ENCODE measurements at places on chromosomes 2 and 18.
A peak's percentile ranks its signal among the peaks of the same experiment; 100 is the strongest.

DNA sequence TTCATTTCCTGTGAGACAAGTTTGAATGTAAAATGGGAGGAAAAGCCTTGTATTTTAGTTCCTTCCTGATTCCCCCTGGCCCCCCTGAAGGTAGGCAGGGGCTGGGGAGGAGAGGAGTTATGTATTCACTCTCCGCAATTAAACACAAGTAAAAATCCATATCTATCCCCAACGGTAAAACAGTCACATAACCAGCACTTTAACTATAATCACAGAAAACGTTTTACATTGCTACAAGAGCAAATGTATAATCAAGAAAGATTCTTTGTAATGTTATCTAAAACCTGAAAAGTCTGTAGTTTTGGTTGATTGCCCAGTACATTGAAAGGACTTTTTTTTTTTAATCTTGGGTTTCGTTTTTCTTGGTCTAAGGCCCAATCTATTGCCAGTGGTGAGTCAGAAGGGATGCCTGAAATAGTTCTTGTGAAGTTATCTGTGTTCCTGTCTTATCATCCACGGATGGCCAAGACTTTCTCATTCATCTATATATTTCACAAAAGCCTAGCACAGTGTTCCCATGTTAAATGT, 34.5 kb upstream of the CCNYL1 start:
- DNase-seq = no peak

DNA sequence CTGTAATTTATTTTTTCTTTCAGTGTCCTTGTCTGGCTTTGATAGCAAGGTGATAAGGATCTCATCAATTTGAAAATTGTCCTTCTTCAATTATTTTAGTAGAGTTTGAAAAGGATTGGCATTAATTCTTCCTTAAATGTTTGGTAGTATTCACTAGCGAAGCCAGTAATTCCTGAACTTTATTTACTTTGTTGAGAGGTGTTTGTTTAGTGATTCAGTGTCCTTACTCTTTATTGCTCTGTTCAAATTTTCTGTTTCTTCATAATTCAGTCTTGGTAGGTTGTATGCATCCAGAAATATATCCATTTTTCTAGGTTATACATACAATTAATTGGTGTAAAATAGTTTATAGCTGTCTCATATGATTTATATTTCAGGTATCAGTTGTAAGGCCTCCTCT, 676.7 kb upstream of the POU3F3 start:
- DNase-seq = no peak

DNA sequence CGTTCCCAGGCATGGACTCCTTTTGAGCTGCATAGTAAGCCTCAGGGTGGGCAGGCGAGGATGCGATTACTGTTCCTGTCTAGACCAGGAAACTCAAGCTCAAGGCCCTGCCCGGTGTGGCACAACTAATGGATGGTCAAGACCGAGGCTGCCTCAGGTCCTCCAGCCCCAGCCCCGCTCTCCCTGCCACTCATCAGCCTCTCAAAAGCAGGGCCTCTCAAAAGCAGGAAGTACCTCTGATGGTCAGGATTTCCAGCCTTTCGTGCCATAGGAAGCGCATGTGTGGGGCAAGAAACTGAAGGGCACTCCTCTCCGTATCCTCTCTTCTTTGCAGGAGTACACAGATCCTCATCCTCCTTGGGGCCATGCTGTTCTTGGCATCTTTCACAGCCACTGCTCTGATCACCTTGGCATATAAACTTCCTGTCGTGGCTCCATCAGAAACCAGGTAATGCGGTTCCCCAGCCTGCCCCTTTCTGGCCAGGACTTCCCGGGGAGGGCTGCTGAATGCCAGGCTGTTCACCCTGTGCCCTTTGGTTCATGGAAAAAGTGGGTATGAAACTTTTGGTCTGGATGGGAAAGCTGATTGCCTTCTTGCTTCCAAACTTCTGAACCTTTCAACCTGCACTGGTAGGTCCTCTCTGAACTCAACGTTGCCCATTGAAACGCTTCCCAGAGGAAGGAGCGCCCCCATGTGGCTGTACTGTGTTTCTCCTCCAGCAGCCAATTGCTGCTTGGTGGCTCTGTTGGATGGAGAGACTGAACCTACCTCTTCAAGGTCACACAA, 82.8 kb upstream of the SEC11C start:
- DNase-seq = peak; percentile 96

GRCh38 chr18:13369756-13370510, 151.4 kb downstream of the LDLRAD4 start:
- peak; percentile 29 for DNase-seq

GRCh38 chr2:54503192-54503591, 47.1 kb downstream of the SPTBN1 start:
- DNase-seq = peak; percentile 93

DNA sequence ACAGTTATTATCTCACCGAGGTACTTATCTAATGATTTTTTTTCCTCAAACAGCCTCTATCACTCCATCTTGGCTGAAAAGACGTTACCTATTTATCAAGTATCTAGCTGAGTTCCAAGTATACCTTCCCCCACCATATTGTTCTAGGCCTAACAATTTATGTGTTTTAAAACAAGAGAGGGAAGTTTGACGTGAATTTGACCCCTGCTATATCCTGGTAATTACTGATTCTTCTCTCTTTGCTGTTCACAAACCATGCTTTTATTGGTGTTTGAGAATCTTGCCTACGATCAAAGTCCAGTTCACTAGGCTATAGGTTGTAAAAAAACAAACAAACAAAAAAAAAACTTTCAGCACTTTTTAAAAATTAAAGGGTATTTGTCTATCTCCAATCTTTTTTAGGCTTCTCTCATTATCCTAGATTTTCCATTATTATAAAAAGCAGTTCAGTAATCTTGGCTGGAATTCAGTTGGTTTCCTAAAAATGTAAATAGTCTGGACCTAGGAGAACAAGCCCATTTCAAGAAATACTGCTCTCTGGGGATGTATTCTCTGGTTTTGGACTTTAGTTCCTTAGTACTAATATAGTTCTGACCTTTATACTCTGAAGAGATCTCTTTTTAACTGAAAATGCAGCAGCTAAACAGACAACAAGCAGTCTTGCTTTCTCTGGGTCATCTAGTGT, 505.4 kb downstream of the CPS1 start:
- no peak for DNase-seq
